ENCODE measurements at places on chromosomes 16 and 17.

DNA sequence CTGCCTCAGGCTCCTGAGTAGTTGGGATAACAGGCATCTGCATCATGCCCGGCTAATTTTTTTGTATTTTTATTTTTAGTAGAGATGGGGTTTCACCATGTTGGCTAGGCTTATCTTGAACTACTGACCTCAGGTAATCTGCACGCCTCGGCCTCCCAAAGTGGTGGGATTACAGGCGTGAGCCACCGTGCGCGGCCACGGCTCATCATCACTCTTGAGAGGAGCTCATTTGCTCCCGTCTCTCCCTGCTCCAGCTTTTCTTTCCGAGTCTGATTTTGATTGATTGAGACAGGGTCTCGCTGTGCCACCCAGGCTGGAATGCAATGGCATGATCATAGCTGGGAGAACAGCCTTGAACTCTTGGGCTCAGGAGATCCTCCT lies 12.6 kb downstream of the PGS1 start:
- no peak for DNase-seq

DNA sequence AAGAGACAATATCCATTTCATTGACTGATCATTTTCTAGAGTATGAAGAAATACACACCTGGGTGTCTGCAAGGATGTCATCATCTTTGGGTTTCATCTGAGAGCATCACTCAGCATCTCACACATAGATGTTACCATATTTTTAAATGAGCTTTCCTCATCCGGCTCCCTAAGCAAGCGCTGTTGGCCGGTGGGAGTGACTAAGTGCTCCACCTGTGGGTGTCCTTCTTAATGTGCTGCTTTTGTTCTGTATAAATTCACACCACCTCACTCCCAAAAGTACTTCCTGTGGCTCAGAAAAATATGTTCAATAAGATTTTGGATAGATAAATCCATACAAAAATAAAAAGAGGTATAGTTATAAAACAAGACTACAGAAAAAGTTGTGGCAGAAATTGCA lies 7.4 kb downstream of the SSTR2 start:
- no peak for DNase-seq

GRCh38 chr17:79273660-79274059 lies 199.0 kb downstream of the ENGASE start:
- DNase-seq, result no peak

DNA sequence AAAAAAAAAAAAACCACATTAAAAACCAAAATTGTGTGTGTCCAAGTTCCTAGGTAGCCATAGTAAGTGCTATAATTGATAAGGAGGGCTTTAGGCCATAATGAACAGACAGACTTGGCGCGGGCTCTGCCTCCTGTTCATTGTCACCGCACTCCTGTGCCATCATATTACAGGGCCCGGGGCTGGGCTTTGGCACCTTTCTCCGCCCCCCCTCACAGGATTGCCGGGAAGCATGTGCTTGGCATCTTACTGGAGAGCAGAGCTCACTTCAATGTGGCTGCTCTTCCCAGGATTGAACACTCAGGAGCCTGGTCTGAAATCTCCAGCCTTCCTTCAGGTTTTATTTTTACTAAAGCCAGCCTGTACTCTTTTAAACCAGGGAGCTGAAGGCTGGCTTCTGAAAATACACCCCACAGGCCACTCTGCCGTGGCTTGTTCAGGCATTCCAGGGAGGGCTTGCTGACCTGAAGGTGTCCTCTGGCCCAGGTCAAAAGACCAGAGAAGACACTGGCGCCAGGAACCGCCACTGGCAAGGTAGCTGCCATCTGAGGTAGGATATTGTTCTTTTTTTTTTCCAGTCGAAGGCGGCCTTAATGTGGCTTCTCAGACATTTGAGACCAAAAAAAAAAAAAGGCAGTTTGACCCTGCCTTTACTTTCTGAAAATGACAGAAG lies 39.3 kb downstream of the DHRS7B start:
- no peak for DNase-seq

GRCh38 chr17:78825696-78826095 lies 14.9 kb downstream of the USP36 start:
- no peak for DNase-seq

DNA sequence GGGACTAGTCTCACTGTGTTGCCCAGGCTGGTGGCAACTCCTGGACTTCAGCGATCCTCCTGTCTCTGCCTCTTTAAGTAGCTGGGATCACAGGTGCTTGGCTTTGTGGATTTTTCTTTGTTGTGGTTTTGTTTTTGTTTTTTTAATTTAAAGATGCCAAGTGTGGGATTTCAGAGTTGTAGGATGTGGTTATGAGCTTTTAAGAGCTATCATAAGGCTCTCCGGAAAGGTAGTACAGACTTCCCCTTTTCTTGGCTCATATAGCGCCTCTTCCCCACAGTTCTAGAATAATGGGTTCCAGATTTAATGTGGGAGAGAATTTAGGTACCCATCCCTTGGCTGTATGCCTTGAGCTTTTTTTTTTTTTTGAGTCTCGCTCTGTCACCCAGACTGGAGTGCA lies 17.1 kb downstream of the AKAP1 start:
- no peak for DNase-seq

GRCh38 chr17:50137042-50137441 lies 7.1 kb upstream of the SAMD14 start:
- DNase-seq, result no peak

- DNase-seq, result no peak
Measured at GRCh38 chr17:40150276-40150675, 9.9 kb downstream of the CASC3 start.

- DNase-seq, result no peak
Measured at GRCh38 chr16:54623636-54624035, 307.0 kb upstream of the IRX5 start.

DNA sequence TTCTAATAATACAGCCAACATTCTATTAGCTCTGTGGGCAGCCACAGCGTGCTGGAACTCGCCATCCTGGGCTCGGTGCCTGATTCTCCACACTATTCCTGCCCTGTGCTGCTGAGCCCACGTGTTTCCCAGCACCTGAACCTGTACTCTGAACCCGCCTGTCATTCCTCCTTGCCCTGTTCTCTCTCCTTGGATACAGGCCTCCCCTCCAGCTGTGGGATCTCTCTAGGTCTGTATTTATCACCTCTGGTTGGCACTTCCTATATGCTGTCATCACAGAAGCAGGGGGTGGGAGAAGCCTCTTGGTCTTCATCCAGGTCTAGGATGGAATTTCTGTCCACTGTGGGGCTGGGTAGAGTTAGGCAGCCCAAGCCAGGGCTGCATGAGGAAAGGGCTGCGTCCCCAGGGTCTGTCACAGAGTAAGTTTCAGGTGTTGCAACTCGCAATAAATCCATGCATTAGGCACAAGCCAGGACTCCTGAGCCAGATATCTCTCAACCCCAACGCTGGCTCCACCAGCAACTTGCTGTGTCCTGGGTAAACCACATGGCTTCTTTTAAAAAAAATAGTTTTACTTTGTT lies 56.0 kb downstream of the ABAT start:
- DNase-seq, result no peak

- DNase-seq, result no peak
Measured at GRCh38 chr16:79261944-79262552, 338.5 kb downstream of the MAF start.

DNA sequence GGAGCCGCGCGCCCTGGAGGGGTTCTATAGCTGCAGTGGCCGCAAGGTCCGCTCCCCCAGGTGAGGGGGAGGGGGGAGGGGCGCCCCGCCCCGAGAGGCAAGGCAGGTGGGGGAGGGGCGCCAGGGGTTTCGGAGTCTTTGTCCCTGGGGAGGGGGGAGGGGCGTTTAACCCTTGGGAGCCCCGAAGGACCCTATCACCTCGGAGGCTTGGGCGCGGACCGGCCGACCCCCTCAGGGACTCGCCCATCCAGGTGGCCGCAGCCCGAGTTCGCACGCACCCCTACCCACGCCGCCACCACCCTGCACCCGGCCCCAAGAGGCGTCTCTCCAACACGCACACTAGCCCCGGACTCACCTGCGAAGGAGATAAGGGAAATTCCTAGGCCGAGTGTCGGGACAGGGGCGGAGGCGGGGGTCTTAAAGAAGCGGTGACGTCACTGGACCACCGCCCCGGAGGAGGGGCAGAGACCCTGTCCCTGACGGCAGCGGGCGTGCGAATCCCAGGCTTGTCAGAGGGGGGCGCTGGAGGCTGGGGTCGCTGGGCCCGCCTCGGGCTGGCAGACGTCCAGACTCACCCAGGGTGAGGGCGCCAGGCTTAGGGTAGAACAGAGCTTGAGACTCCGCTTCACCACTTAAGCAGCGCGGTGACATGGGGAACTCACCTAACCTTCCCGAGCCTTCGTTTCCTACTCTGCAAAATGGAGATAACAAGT lies at the start of gene CLDN6:
Gene CLDN6 (minus strand): TSS at position 390 of the 713 bp plus-strand sequence. CDS start 2,162 bp downstream, outside the sequence.
- no peak for DNase-seq

DNA sequence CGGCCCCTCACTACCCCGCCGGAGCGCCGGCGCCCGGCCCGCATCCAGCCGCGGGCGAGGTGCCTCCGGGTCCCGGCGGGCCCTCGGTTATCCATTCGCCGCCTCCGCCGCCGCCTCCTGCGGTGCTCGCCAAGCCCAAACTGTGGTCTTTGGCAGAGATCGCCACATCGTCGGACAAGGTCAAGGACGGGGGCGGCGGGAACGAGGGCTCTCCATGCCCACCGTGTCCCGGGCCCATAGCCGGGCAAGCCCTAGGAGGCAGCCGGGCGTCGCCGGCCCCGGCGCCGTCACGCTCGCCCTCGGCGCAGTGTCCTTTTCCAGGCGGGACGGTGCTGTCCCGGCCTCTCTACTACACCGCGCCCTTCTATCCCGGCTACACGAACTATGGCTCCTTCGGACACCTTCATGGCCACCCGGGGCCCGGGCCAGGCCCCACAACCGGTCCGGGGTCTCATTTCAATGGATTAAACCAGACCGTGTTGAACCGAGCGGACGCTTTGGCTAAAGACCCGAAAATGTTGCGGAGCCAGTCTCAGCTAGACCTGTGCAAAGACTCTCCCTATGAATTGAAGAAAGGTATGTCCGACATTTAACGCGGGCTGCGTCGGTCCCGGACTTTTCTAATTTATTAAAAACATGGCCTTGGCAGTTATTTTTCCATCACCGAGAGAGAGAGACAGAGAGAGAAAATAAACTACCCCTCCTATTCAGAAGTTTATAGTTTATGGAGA lies 2.8 kb downstream of the IRX5 start:
- no peak for DNase-seq

DNA sequence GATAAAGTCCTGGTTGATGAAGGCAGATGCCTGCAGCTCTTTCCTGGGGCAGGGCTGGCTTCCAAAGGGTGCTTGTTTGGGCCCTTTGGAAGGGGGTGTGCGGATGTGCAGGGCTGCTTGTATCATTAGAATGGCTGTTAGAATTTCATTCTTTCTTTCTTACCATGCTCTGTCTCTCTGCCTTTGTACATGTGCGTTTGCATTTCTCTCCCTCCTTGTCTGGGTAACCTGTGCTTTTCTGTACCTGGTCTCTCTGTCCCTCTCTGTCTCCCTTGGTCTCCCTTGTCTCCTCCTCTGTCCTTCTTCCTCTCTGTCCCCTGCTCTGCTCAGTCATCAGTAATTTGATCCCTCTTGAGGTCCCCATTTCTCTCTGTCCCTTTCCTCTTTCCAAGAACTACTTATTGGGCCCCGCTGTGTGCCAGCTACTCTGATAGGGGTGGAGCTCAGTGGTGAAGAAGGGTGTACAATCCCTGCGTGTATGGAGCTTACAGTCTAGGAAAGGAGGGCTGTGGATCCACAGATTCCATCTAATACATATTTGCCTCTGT lies 69.3 kb downstream of the PLCG2 start:
- no peak for DNase-seq

GRCh38 chr17:79276821-79277220 lies 202.2 kb downstream of the ENGASE start:
- DNase-seq, result no peak

GRCh38 chr17:74757931-74758847 lies 9.8 kb downstream of the NHERF1 start:
- DNase-seq, result no peak

DNA sequence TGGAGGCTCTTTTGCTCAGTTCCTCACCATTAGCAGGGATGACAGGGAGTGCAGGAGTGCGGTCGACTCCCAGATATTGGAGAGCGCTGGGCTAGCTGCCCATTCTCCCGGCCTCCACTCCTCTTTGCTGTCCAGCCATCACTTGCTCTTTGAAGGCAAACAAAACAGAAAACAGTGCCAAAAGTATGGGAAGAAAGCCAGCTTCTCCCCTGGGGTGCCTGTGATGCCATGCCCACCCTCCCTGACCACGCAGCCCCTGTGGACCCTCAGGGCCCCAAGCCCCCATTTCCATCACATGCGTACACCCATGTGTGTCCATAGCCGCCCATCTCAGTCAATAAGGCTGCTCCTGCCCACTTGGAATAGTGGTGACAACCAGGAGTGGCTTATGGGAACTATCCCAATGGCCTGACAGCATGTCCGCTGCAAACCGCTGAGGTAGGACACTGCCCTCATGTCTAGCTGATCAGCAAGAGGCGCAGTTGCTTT lies 30.0 kb downstream of the MAPT start:
- DNase-seq, result no peak

DNA sequence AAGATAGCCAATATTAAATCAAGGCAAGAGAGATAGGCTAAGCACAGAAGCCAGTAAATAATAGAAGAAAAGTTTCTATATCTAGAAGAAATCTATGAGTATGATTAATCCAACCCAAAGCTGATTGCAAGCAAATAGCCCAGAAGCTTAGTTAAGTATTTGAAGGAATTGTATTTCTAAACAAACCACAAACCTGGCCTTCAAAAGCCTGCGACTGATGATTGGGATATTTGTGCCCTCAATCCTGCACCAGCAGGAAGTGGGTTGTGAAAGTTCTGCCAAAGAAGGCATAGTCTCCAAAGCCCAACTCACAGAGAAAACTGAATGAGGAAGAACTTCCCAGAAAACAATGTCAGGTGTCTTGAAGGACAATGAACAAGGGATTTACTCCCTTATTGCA lies 114.5 kb upstream of the C17orf78 start:
- DNase-seq, result no peak

GRCh38 chr17:61449707-61450640 lies 2.2 kb upstream of the TBX4 start:
- DNase-seq, result no peak

DNA sequence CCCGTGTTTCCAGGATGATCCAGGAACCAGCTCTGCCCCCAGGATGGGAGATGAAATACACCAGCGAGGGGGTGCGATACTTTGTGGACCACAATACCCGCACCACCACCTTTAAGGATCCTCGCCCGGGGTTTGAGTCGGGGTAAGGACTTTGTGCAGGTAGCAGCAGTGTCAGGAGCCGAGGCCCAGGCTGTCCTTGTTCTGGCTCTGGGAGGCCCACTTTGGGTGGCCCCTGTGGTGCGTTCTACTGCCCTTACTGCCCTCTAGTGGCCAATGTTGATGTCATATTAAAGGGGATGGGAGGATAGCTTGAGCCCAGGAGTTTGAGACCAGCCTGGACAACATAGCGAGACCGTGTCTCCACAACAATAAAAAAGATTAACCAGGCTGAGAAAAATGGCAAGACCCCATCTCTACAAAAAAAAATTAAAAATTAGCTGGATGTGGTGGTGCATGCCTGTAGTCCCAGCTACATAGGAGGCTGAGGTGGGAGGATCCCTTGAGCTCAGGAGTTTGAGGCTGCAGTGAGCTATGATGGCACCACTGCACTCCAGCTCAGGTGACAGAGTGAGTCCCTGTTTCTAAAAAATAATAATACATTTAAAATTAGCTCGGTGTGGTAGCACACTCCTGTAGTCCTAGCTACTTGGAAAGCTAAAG lies 20.9 kb upstream of the CLEC18A start:
- DNase-seq, result no peak
